ENCODE measurements at places on chromosomes 5 and 9.

DNA sequence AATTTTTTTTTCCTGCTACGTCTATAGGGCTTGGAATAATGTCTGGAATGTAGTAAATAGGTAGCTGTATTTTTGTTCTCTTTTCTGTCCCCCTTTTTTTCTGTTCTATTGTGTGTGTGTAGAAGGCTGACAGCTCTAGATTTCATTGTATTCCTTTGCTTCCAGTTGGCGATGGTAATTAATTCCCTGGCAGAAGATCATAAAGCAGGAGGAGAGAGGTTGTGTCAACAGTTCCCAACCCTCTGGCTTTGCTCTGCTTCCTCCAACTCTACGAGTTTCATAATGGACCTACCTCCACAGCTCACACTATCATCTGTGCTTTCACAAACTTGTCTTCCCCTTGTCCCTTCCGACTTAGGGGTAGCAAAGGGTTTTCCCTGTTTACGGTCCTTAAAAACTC, 117.9 kb upstream of the CDH18 start:
- no peak for DNase-seq

DNA sequence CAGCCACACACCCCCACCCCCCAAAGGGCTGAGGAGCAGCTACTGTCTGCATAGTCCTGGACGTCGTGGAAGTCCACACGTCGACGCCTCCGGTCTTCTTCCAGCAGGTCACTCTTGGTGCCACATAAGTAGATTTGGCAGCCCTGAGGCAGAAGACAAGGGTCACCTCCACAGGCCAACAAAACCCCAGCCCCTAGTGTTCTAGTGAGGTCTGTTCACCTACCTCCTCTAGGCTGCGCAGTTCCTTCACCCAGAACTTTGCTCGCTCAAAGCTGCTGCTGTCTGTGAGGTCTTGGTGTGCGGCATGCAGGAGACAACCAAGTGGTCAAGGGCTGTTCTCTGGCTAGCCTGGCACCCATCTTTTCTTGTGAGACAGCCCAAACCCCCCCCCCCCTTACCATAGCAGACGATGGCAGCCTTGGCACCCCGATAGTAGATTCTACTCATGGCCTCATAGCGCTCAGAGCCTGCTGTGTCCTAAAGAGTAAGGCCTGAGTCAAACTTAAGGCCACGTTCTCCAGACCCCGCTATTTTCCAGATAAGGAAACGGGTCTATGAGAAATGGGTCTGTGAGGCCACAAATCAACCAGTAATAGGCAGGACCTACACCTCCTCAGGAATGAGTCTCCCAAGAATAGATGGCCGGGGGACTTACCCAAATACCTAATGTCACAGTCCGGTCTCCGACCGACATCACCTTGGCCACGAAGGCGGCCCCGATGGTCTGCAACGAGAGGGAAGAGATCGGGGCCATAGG, 987 bp downstream of the RAB24 start:
- no peak for DNase-seq

DNA sequence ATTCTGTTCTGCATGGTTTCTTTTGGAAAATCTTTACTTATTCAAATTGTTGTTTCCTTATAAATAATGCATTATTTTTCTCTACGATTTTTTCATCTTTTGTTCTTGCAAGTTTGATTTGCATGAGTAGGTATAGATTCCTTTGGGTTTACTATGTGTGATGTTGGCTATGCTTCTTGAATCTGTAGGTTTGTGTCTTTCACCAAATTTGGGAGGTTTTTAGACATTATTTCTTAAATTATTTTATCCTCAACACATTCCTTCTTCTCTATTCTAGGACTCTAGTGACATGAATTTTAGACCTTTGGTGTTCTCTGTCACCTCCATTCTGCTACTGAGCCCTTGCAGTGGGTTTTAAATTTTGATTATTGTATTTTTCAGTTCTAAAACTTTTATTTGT, 219.0 kb downstream of the CWC27 start:
- no peak for DNase-seq

GRCh38 chr5:9829621-9830020, 199.5 kb upstream of the TAS2R1 start:
- DNase-seq: no peak

DNA sequence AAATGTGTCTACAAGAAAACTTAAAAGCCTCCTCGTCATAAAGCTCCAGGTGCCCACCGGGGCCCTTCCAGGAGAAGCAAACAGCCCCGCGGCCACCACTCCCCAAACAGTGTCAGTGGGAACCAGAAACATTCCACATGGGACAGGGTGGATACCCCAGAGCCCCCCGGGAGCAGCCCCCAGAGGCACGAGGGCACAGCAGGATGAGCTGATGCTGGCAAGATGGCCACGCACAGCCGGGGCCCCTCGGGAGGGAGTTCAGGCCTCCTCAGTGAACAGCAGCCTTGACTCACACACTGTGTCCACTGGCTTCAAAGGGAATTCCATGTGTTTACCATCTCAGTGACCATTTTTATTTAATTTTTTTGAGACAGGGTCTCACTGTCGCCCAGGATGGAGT, 10.5 kb downstream of the EXD3 start:
- no peak for DNase-seq

DNA sequence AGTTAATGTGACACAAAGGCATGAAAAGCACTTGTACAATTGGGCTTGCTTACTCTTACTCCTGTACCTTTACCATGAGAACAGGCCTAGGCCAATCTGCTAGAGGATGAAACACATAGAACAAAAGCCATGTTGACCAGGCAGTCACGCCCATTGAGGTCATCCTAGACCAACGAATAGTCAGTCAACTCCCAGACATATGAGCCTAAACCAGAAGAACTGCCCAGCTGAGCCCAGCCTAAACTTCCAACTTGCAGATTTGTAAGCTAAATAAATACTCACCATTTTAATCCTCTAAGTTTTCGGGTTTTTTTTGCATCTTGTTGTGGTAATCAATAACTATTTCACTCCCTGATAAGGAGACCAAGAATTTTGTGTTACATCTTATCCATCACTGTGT, 164.8 kb upstream of the ADRA1B start:
- DNase-seq: no peak

DNA sequence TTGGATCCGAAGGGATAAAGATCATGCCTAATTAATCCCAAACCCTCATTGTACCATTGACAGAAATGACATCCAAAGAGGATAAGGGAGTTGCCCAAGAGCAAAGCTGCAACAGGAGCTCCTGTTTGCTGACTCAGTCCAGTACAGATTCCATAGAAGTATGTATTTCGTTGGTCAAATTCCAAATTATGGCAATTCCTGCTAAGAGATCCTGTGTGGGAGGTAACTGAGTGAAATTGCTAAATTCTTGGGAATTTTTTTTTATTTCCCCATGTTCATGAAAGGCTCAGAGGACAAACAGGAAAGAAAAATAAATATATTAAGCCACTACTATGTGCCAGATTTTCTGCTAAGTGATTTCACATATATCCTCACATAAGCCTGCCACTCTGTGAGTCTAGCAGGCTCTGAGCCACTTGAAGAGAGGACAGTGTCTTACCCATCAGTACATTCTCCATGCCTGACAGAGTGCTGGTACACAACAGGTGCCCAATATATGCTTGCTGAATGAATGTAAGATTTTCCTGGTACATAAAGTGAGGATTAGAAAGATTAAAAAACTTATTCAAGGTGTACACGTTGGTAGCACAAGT, 132.7 kb downstream of the GLIS3 start:
- no peak for DNase-seq

DNA sequence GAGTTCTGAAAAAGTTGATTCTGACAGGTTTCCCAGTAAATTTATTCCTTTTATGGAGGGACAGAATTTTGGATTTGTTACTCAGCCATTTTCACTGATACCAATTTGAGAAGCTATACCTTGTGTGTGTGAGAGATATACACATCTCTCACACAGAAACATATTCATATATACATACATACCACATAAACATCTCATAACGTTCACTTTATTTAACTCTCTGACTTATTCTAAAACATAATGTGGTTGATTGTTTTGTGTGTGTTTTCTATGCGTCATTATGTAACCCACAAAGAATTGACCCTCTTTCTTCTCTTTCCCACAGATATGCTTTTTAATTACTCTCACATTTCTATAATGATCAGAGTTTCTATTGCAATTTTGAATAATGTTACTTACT, 570.8 kb upstream of the TLE4 start:
- DNase-seq: no peak

- peak; percentile 51 for DNase-seq
Observed at GRCh38 chr9:107226421-107226820, 56.7 kb upstream of the RAD23B start.

DNA sequence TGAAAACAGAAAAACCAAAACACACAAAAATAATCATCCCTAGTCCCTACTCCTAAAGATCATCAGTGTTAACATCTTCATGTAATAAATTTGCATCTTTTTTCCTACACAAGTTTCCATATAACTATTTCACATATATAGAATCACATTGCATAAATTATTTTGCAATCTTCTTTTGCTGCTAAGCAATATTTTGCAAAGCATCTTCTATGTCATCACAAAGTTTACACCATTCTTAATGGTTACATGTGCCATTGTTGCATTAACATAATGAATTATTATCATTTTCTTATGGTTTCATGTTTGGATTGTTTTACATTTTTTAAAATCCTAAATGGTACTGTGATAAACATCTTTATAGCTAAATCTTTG, 17.8 kb downstream of the SH3TC2 start:
- DNase-seq: no peak

GRCh38 chr5:58076483-58077257, 383.2 kb downstream of the PLK2 start:
- no peak for DNase-seq

GRCh38 chr5:53029608-53030007, 40.5 kb downstream of the ITGA2 start:
- DNase-seq: no peak

DNA sequence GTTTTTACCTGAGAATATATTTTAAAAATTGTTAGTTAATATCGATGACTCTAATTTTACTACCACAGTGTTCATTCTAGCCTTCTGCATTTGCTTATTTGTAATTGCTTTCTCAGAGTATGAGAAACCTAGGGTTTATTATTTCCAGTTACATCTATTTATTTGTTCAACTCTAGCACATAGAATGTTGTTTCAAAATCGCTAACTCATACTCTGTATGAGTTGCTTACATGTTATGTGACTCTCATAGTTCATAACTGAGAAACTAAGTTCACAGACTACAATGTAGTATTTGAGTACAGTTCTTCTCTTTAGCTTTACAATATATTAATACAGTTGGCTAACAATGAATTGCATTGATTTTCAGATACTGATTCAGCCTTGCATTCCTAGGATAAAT, 103.2 kb downstream of the MACROH2A1 start:
- DNase-seq: no peak

- DNase-seq: no peak
Observed at GRCh38 chr5:132268769-132269551, 11.5 kb downstream of the PDLIM4 start.

DNA sequence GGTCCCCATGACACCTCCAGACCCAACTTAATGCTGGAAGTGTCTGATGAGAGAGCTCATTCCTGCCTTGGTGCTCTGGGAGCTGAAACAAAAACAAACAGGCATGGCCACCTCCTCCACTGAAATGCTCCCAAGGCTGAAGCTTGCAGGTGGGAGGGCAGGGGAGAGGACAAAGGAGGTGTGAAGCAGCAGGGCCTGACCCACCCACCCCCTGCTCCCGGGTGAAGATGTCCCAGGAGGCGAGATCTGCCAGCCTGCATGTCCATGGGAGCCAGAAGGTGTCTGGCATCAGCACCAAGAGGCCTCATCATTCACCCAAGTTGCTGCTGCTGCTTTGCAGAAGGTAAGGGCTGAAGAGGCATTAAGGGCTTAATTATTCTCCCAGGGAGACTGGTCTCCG, 4.2 kb upstream of the CCIN start:
- DNase-seq: no peak

- no peak for DNase-seq
Observed at GRCh38 chr9:16277471-16277960, 593.0 kb downstream of the BNC2 start.

- DNase-seq: no peak
Observed at GRCh38 chr9:38681747-38682227, 38.1 kb downstream of the FAM240B start.

DNA sequence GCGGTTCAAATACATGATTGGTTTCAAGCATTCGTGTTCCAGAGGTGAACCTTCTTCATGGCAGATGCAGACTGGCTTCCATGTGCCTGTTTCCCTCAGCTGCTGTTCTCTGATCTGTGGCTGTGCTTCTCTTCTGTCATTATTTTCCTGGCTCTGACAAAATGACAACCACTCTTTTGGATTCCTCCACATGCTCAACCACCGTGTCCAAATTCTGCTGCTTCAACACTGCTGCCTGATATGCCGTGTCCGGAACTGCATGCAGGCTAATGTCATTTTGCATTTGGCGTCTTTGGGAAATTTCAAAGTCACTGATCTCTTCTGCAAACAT, 368.7 kb upstream of the ZNF608 start:
- no peak for DNase-seq

GRCh38 chr9:131105952-131106351, 9.6 kb downstream of the AIF1L start:
- DNase-seq: no peak

DNA sequence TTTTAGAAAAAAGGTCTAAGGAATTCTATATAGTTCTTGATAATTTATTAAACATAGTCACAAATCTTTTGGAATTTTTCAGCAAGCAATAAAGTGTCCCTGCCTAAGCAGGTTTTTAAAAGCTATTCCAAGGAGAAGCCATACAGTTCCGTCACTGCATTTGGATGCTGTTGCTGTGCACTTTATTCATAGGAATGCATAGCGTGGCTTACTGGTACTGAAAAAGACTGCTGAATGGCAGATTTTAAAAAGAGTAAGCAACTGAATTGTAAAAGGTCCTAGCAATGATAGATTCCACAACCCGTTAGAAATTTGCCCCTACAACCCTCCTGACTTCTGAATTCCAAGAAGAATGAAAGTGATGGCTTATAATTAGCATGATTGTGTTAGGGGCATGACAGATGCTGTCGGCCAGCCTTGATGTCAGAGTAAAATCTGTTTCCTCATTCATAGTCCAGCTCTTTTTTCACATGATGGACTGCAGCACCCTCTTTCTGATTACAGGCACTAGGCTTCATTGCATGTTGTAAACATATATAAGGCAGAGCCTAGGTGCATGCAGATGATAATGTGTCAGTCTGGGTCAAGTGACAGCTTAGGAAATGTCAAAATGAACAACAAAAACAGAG, 227.0 kb downstream of the PDE4D start:
- DNase-seq: no peak

DNA sequence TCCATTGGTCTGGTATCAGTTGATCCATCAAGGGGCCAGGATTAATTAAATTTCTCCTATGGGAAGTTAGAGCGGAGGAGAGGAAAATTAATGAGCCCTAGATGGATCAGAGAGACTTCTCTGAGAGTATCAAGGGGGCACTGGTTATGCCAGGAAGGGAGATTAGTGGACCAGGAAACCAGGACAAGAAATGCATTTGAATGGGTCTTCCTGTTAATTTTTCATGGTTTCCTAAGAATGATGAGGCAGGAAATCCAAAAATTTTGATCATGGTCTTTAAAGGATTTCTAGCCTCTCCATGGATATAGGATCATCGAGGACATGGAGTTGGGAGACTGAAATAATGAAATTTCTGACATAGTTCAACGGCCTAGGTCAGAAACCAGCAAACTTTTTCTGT, 30.8 kb downstream of the FOXI1 start:
- DNase-seq: no peak

All from NCI-H460 (cell line).